AG08396 (cell line): ENCODE measurements at places on chromosomes 2 and 18.

- DNase-seq, result no peak
These were observed 40.7 kb downstream of the TRAPPC12 start for GRCh38 chr2:3420076-3420768.

GRCh38 chr2:171745141-171745540, 57.9 kb downstream of the DYNC1I2 start:
- no peak for DNase-seq

GRCh38 chr18:37317486-37317885, 248.1 kb downstream of the CELF4 start:
- DNase-seq, result no peak

DNA sequence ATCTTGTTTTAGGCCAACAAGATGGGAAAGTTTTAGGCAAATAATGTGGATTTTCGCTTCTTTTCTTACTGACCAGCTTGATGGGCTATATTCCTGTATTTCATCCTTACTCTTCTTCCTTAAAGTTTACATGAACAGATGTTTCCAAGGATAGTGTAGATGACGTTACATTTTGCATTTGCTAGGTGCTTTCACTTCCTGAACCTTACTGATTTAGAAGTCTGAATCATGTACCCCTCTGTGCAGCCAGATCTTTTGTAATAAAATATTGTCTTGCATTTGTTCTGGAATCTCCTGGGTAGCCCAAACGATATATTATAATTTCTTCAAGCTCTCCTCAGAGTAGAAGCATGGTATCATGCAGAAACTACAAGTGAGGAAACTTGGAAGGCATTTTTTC, 93.4 kb downstream of the CALCRL start:
- no peak for DNase-seq

- no peak for DNase-seq
These were observed 5.4 kb upstream of the FAM124B start for GRCh38 chr2:224407241-224407701.
